ENCODE measurements at places on chromosomes 1 and 21. TPM values are rescaled to one million over a fixed set of nuclear protein-coding genes. Genes with fewer than 3 reads are reported as not detected.

ASCL5 gene
- total RNA-seq: not detected

DCST1 gene
- not detected for total RNA-seq

OR2T2 gene
- not detected for total RNA-seq

AZIN2 gene
- 1.3 TPM for total RNA-seq

LMOD1 gene
- not detected for total RNA-seq

ICOSLG gene
- total RNA-seq: 0.57 TPM

RIMKLA gene
- total RNA-seq: not detected

FCGR2B gene
- total RNA-seq: not detected

HSF2BP gene
- 2.6 TPM for total RNA-seq

NFIA gene
- total RNA-seq: 6.9 TPM

All from hair follicular keratinocyte (primary cell).